IPS-NIHi11 (cell line): ENCODE measurements at places on chromosomes 2 and 18.

GRCh38 chr2:80050246-80050645 lies 254.3 kb downstream of the LRRTM1 start:
- no peak for DNase-seq

GRCh38 chr2:35428548-35428947 lies 927.0 kb upstream of the CRIM1 start:
- peak; percentile 46 for DNase-seq

- DNase-seq, result no peak
Measured at GRCh38 chr2:40364151-40364874, 87.6 kb downstream of the SLC8A1 start.

GRCh38 chr2:3535794-3536681 lies 16.7 kb upstream of the ADI1 start:
- DNase-seq, result no peak

GRCh38 chr2:230930928-230931555 lies 6.0 kb upstream of the GPR55 start:
- DNase-seq, result no peak

- DNase-seq, result peak; percentile 46
Measured at GRCh38 chr2:41782306-41783158, 265.3 kb upstream of the PKDCC start.
